Esophagus squamous epithelium (tissue), 5 donors: ENCODE measurements at places on chromosomes 7 and 10.

DNA sequence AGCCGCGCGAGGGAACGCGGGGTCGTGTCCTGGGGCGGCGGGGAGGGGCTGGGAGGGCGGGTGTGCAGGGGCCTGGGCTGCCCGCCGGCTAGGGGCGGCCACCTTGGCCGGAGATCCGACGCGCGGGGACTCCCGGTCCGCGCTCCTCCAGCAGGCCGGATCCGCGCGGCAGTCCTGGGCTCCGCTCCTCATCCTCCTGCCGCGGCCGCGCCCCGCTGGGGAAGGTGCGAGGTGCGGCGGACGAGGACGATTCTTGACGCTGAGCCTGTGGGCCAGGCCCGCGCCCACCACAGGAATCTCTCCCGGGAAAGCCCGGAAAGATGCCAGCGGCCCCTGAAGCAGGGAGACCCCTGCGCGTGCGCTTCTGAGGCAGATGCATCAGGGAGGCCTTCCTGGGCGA is 6.6 kb upstream of the OGDHL start:
- no peak for DNase-seq

DNA sequence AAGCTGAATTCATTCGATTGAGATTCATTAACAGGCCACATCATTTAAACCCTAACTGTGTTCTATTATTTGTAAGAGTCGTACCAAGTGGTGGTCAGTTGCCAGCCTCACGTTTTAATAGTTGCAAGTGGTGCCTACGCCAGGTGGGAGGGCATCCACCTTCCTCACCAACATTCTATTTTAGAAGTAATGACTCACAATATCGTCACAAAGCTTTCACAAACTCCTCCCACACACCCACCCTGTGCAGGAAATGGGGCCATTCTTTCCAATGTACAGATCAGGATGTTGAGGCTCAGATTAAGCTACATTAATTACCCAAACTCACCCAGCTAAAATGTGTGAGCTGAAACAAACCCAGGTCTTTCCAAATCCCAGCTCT is 77.3 kb upstream of the SAMD8 start:
- no peak for DNase-seq

GRCh38 chr10:101993221-101993620 is 62.8 kb downstream of the ARMH3 start:
- no peak for DNase-seq

GRCh38 chr10:129498680-129499079 is 31.6 kb downstream of the MGMT start:
- DNase-seq, result no peak

DNA sequence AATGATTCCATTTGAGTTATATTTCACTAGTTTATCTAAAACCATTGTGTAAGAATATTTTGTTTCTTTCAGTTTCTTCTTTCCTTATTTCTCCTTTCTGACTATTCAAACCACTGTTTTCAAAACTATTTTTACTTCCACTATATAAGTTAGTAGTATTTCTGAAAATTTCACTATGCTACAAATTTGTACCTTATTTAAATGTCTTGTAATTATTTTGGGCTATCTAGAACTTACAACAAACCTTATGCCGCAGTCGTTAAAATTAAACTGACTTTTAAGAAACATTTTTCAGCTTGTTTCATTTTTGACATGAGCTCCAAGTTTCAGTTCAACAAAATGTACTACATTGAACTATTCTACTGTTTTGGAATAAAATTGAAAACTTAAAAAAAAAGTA is 1.8 kb downstream of the TFEC start:
- DNase-seq, result no peak

DNA sequence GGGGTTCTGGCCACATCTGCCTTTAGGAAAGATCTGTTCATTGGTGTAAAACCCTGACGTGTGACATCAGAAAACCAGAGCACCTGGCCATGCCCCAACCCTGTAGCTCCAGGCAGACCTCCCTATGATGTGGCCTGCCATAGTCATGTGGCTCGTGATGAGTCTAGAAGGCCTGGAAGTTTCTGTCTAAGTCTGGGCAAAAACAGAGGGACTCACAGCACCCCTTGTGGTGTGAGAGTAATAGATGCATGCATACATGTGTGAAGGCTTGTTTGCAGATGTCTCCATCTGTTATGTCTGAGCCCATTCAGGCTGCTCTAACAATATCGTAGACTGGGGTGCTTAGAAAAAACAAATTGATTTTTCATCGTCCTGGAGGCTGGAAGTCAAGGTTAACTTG is 309.3 kb downstream of the PAXIP1 start:
- no peak for DNase-seq

DNA sequence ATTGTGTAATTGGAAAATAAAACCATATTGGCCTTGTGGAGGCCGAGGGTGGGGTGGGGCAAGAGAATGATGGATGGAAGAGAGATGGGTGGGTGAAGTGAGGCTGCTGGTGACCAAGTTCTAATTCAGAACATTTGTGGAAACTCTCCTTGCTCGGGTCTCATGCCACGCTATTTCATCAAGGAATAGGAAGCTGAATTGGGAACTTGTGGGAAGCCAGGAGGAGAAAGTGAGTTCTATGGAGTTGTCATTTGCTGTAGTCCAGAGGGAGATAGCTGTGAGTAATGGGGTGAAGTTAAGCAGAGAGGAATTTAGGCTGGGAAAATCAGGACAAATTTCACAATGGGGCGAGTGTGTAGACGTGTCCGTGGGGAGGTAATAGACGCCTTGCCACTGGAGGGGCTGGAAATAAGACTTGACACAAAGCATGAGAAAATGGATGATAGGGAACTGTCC is 339.2 kb downstream of the LRMDA start:
- DNase-seq, result no peak

DNA sequence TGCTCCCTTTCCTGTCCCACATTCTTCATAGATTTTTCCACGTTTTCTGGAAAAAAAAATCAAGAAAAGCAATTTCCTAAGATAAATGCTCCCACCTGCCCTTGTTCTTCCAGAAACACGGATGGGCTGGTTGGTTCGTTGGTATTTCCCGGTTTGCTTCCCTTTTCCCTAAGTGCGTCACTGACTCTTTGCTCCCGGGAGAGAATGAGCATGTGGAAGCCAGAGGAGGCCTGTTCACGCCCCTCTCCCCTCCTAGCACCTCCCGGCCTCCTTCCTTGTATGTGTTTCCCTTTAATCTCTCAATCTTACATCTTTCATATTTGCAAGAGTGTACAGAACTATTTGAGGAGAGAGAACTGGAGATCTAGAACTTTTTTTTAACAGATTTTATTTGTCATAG is 442.0 kb downstream of the GFRA1 start:
- no peak for DNase-seq

- DNase-seq, result no peak
Observed at GRCh38 chr7:127809261-127809702, 157.3 kb downstream of the SND1 start.

DNA sequence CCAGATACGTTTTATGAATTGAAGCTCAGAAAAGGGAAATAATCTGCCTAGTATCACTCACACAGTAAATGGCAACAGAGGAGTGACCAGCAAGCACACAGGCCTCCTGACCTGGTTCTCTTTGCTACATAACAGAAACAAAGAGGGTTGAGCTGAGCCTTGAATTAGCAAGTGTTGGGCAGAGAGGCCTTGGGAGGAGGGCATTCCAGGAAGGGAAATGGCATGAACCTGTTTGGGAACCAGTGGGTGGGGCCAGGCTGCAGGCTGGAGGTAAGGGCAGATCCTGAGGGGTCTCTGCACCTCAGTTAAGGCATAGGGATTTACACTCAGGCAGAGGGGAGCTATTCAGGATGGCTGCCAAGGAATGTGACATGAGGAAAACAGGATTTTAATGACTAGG is 24.8 kb upstream of the CYCS start:
- DNase-seq, result no peak

GRCh38 chr7:73606801-73607691 is 17.3 kb downstream of the MLXIPL start:
- DNase-seq, result no peak

GRCh38 chr10:125866421-125867029 is 14.6 kb downstream of the DHX32 start:
- DNase-seq, result no peak

GRCh38 chr10:78321500-78321899 is 287.8 kb downstream of the RPS24 start:
- no peak for DNase-seq

- DNase-seq, result no peak
Observed at GRCh38 chr10:3902809-3903410, 117.9 kb upstream of the KLF6 start.

DNA sequence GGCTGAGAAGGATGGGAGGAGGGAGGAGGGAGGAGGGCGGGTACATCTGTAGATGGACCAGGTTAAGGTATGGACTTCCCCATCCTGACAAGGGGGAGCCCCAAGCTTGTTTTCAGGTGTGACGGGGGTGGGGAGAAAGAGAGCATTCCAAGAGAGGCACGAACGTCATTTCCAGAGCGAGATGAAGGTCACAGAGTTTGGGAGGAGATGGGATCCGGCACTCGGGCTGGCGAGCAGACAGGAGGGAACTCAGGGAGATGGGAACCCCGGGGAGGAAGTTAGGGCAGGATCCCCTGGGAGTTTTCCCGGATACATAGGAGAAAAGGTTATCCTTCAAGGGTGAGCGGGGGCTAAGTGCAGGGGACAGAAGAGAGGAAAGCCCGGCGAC is 118.8 kb downstream of the CUX1 start:
- no peak for DNase-seq

- no peak for DNase-seq
Observed at GRCh38 chr10:77391605-77392235, 245.9 kb downstream of the KCNMA1 start.

- no peak for DNase-seq
Observed at GRCh38 chr7:112550468-112551060, 69.8 kb downstream of the LSMEM1 start.

GRCh38 chr10:89531359-89531758 is 4.0 kb downstream of the SLC16A12 start:
- no peak for DNase-seq

DNA sequence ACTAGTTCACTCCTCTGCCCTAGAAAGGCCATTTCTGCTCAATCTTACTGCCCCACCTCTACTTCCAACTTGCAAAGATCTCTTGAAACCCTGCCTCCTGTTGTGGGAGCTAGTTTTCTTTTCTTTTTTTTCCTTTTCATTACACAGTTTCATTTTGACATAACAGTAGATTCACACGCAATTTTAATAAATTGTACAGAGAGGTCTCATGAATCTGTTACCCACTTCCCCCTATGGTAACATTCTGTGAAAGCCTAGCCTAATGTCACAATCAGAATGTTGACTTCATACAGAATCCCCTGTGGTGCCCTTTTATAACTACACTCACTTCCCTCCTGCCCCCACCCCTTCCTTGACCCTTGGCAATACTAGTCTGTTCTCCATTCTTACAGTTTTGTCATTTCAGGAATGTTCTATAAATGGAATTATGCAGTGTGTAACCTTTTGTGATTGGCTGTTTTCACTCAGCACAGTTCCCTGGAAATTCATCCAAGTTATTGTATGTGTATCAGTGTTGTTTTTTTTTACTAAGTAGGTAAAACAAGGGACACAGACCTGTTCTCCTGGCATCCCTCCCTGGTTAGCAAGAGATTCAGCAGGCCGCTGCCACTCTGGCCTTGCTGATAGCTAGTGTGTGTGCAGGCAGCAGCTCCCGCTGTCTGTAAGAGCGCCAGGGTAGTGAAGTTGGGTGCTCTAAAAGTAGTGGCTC is 21.5 kb downstream of the CHST3 start:
- DNase-seq, result no peak

- DNase-seq, result no peak
Observed at GRCh38 chr10:71795248-71795647, 21.9 kb upstream of the VSIR start.

DNA sequence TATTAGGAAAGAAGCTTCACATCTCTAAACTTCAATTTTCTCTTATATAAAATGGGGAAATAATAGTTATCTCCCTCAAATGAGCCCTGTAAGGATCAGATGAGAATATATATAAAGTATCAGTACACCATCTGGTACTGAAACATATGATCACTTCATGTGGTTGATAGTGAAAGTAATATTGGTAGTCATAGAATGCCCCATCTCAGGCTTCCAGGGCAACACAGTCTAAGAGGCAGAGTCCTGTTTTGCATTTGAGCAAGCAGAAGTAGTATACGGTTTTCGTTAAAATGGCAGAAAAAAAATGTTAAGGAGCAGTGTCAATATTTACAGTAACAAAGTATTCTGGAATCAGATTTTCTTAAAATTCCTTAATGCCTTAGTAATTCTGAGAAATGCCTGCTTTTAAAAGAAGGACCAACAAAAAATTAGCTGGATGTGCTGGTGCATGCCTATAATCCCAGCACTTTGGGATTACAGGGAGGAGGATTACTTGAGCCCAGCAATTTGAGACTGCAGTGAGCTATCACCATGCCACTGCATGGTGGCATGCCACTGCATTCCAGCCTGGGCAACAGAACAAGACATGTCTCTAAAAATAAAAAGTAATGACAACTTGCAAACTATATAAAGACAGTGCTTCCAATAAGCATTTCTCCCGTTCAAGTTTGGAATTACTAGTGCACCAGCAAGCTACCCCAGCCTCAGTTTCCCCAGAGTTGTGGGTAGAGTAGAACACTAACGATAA is 19.8 kb downstream of the KBTBD2 start:
- no peak for DNase-seq

DNA sequence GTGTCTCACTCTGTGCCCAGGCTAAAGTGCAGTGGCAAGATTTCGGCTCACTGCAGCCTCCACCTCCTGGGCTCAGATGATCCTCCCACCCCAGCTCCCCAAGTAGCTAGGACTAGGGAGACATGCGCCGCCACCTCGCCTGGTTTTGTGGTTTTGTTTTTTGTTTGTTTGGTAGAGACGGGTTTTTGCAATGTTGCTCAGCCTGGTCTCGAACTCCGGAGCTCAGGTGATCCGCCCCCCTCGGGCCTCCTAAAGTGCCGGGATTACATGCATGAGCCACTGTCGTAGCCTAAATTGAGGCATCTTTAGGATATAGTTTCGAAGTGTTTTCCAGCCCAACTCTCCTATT is 781 bp downstream of the ZNF727 start:
- no peak for DNase-seq

DNA sequence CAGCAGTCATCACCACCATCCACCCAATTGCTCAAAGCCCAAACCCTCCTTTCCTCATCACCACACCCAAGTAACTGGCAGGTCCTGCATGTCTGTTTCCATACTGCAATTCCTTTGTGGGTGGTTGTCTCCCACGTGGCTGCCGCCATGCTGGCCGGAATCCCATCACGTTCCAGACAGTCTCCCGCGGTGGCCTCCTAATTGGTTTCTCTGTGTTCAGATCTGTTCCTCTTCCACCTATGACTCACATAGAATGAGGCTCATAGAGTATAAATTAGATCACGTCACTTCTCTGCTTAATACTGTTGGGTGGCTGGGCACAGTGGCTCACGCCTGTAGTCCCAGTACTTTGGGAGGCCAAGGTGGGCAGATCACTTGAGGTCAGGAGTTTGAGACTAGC is 813.0 kb downstream of the TYW1 start:
- DNase-seq, result no peak
